ENCODE measurements at places on chromosomes 1 and 21.

DNA sequence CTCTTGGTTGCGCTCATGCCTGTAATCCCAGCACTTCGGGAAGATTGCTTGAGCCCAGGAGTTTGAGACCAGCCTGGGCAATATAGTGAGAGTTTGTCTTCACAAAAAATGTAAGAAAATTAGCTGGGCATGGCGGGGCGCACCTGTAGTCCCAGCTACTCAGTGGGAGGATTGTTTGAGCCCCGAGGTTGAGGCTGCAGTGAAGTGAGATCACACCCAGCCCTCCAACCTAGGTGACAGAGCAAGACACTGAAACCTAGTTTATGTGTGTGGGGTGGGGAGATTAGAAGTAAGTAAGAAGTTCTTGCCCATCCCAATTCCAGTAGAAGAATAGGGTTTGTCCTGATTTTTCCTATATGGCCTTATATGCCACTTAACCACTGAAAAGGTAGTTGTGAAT lies 2.0 kb downstream of the RPL5 start:
- DNase-seq: no peak

DNA sequence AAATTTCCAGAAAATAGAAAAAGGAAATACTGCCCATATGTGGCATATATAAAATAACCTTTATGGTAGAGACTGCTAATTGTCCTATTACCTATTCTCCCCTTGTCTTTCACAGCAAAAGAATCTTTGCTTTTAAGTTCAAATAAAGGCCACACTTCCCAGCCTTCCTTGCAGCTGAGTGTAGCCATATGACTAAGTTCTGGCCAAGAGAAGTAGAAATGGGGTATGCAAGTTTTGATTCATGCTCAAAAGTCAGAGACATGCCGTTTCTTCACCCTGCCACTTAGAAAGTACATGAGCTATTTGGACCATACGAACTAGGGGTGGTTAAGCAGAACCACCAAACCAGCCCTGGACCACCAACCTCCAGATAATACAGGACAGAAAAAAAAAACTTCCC lies 18.3 kb upstream of the S100A2 start:
- no peak for DNase-seq

GRCh38 chr1:39250460-39251240 lies 46.2 kb downstream of the MACF1 start:
- DNase-seq: no peak

DNA sequence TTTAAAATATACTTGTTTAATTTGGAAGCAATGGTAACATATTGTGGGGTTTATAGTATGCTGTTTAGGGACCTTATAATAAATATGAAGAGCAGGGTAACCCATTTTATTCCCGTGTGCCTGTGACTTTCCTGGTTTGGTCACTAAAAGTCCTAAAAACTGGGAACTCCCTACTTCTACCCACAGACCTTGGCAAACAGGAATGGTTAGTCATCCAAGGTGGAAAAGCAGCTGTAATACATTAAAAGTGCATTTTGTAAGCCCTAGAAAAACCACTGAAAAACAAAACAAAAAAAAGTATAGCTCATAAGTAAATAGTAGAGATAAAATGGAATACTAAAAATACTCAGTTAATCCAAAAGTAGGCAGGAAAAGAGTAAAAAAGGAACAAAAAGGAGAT lies 538.9 kb downstream of the LMO4 start:
- DNase-seq: no peak

DNA sequence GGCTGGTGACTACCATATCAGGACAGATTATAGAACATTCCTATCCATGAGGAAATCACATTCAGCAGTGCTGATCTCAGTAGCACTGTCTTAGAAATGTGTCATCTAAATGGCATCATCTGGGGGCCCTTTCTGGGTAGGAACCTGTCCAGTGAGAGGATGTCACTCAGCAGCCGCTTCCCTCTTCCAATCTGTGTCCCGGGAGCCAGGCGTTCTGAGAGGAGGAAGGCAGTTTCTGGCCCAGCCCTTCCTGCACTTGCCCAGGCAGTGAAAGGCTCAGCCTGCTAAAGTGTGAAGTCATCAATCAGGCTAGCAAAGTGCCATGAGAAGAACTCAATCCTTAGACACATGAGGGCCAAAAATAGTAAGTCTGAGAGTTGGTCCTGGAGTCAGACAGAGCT lies 25.6 kb downstream of the RAB4A start:
- no peak for DNase-seq

- no peak for DNase-seq
These were observed 313.1 kb downstream of the PTBP2 start for GRCh38 chr1:97034651-97035050.

DNA sequence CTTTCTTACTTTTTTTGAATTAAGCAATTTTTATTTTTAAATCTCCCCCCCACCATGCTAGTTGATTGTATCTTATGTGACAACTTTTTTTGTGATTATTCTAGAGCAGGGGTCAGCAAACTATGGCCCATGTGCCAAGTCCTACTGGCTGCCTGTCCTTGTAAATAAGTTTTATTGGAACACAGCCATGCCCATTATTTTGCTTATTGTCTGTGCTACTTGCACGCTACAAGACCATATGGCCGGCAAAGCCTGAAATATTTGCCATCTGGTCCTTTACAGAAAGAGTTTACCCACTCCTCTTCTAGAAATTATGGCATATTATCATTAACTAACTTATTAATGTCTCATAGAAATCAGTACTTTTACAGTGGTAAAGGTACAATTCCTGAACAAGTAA lies 51.7 kb downstream of the AK5 start:
- DNase-seq: no peak

GRCh38 chr1:84013708-84014107 lies 14.8 kb upstream of the TTLL7 start:
- no peak for DNase-seq

- DNase-seq: no peak
These were observed 22.3 kb upstream of the ABCA4 start for GRCh38 chr1:94143173-94143808.

- DNase-seq: peak; percentile 14
These were observed 18.3 kb upstream of the PPIE start for GRCh38 chr1:39720094-39720999.

DNA sequence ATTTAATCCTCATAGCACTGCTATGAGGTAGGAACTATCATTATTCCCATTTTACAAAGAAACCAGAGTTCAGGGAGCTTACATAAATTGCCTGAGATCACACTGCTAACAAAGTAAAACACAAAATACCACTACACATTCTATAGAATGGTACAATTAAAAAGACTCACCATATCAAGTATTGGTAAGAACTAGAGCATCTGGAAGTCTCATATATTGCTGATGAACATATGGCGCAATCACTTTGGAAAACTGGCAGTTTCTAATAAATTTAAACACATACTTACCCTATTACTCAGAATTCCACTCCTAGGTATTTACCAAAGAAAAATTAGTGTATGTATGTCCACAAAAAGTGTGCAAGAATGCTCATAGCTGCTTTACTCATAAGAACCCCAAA lies 261.5 kb downstream of the RRAGC start:
- DNase-seq: no peak

DNA sequence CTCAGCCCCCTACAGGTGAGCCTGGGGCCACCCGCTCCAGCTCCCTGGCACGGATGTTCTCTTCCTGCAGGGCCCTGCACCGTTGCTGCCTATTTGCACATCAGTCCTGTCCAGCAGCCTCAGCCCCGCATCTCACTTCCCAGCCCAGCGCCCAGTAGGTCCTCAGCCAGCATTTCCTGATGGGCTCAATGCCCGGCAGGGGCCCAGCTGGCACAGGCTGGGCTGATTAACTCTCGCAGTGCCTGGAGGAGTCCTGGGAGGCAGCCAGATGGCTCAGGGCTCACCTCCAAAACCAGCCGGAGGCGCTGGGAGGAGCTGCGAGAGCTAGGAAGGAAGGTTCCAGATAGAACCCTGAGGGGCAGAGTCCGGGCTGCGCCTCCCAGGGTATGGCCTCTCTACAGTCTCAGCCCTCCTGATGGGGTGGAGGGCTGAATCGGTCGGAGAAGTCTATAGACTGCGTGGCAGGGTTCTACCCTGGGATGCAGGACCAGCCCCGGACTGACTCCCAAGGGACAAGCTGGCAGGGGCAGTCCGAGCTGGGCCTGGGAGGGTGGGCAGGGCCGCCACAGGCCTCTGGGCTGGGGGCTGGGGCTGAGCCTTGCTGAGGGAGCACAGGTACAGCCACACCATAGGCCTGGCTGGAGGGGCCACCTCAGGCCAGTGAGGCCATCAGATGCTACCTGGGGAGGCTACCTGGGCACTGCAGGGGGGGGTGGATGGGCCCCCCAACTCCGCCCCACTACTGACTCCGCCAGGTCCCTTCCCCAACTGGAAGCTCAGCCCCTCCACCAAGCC lies 19.2 kb upstream of the CLSTN1 start:
- DNase-seq: no peak

DNA sequence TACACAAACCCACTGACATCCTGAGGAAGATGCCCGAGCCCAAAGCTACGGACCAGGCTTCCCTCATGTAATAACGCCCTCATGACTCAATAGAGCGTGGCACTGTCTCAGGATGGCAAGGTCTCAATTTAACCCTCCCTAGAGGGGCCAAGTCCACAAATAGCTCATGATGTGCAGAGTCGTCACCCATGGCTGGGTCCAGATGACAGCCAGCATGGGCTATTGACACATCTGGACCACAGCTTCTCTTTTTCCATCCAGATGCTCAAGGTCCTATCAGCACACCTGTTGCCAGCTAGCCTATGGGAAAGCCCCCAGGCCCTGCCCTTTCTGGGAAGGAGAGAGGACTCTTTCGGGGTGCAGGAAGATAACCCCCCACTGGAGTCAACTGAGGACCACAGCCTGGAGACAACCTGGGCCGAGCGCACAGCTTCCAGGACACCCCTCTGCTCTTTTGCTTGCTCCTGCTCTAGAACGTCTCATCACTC lies 2.8 kb downstream of the LAPTM5 start:
- DNase-seq: no peak

GRCh38 chr1:242761556-242761955 lies 237.1 kb upstream of the PLD5 start:
- DNase-seq: no peak

Data from NCI-H187 (cell line).